Activated naive CD8-positive, alpha-beta T cell treated with anti-CD3 and anti-CD28 coated beads for 36 hours (primary cell): ENCODE measurements at places on chromosomes 1 and 21.

DNA sequence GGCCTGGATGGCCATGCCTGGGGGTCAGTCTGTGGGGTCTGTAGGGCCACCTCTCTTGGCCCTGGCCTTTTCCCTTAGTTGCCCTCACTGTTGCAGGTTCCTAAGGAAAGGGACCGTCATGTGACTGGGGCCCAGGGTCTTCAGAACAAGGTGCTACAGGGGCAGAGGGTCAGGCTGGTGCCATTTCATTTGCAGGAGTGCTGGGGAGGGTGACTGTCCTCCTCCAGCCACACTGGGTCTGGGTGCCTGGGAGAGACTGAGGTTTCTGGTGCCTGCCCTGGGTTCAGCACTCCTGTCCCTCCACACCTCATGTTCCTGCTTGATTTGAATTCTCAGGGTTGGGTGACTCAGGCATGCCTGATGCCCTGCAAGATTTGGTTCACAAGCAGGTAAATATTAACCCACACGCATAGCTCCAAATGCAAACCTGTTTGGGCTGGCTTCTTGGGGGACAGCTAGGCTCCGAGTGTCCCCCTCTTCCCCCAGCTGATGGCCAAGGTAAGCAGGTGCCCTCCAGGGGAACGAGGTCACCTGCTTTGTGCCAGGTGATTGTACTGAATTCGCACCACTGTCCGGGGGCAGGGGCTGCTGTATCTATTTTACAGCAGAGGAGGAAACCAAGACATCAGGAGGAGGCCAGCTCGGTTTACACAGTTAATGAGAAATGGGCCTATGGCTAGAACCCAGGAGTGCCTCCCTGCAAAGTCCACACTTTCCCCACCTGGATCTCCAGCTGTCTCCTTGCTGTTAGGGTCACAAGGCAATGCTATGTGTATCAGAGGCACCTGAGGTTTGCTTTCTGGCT lies 20.3 kb downstream of the ARHGEF10L start:
- no peak for DNase-seq

DNA sequence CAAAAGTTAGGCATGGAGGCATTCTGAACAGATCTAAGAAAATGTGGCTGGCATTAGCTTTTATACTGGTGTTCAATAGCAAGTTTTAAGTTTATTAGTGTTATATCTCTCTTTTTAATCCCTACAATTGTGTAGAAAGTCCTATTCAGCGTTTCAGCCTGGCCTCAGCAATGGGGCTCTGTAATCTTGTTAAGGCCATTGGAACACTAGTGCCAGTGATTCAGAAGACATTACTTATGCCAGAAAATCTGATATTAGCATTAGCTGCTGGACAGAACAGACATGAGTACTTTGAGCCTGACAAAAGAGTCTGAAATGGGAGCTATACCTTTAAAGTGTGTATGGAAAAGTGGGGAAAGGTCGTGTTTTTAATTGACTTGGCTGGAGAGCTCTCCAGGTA lies 167.0 kb downstream of the NEGR1 start:
- DNase-seq, result no peak

- DNase-seq, result no peak
Observed at GRCh38 chr1:231701306-231701705, 74.7 kb downstream of the DISC1 start.

DNA sequence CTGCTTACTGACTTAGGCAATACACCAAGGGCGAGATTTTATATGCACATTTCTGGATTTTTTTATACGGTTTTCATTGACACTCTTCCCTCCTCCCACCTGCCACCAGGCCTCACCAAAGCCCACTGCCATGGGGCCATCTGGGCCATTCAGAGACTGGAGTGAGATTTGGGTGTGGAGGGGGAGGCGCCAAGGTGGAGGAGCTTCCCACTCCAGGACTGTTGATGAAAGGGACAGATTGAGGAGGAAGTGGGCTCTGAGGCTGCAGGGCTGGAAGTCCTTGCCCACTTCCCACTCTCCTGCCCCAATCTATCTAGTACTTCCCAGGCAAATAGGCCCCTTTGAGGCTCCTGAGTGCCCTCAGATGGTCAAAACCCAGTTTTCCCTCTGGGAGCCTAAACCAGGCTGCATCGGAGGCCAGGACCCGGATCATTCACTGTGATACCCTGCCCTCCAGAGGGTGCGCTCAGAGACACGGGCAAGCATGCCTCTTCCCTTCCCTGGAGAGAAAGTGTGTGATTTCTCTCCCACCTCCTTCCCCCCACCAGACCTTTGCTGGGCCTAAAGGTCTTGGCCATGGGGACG lies 57.9 kb downstream of the LACTBL1 start:
- no peak for DNase-seq

DNA sequence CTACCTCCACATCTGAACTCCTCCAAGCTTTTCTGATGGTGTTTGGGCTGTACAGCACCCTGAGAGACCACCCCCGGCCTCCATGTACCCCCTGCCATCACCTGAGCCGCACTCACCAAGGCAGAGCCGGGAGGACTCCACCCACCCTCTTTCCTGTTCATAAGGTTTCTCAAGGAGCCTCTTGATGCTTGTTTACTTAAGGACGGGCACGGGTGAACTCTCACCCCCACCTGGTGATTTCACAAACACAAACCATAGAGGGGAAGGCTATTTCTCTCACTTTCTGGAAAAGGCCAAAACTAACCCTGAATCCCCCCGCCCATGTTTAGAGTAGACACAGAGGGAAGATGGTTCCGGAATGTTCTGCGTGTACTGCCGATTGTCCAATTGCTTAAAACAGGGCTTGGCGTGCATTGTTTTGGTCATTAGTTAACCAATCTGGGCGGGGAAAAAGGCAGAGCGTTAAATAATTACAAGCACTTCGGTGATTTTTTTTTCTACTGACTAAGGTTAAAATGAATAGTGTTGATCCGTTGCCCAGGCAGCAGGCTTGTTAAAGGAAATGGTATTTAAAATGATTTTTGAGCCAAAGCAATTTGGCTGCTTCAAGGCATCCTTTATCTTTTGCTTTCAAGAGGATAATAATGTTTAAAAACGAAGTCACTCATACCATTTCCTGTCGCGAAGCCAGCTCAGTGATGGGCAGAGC lies 279.8 kb upstream of the VAMP3 start:
- DNase-seq, result no peak

DNA sequence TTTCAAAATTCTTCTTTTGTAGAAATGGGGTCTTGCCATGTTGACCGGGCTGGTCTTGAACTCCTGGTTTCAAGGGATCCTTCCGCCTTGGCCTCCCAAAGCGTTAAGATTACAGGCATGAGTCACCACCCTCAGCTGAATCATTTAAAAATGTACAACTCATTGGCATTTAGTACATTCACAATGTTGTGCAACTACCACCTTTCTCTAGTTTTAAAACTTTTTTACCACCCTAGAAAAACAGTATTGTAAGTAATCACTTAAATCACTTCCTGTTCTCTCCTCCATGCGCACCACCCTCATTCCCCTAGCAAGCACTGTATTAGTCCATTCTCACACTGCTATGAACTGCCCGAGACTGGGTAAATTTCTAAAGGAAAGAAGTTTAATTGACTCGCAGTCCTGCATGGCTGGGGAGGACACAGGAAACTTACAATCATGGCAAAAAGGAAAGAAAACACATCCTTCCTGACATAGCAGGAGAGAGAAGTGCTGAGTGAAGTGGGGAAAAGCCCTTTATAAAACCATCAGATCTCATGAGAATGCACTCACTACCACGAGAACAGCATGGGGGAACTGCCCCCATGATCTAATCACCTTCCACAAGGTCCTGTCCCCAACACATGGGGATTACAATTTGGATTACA lies 14.4 kb upstream of the THEM5 start:
- no peak for DNase-seq

- DNase-seq, result no peak
Observed at GRCh38 chr1:47439017-47439818, 1.4 kb downstream of the FOXD2 start.

DNA sequence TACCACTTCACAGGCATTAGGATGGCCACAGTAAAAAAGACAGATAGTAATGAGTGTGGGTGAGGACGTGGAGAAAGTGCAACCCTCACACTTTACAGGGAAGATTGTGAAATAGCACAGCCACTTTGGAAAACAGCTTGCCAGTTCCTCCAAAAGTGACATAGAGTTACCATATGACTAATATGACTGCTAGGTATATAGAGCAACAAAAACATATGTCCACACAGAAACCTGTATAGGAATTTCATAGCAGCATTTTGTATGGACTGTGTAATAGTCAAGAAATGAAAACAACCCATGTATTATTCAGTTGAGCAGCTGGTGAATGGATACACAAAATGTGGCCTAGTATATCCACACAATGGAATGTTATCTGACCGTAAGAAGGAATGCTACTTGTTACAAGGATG lies 30.4 kb upstream of the LBR start:
- DNase-seq, result no peak

DNA sequence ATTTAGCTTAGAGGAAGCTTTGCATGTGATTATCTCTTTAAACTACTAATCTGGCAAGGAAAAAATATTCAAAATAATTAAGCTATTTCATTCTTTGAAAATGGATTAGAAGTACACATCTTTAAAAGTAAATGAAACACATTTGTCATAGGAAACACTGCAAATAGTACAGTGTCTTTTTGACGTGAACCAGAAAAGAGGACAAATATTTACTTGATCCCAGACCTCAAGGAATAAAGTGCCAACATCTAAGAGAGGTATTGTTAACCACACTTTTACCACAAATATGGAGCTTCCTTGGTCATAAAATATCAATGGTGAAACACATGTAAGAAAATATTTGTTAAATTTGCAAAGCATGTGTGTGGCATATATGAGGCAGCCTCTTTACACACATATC lies 159.9 kb downstream of the SNX7 start:
- no peak for DNase-seq

DNA sequence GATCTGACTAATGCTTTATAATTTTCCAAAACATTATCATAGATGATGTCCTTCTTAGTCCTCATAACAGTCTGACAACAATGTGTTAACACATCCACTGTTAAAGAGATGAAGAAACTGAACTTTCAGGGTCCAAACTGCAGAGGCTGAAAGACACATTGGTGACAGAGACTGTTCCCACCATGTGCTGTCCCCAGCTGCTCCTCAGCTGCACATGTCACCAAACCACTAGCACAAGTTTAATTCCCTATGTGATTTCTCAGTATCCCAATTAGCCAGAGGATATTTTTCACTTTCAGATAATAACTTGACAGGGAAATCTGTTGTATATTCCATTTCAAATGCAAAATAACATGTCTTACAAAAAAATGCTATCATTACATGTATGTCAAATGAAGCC lies 24.6 kb downstream of the LAMC2 start:
- no peak for DNase-seq

DNA sequence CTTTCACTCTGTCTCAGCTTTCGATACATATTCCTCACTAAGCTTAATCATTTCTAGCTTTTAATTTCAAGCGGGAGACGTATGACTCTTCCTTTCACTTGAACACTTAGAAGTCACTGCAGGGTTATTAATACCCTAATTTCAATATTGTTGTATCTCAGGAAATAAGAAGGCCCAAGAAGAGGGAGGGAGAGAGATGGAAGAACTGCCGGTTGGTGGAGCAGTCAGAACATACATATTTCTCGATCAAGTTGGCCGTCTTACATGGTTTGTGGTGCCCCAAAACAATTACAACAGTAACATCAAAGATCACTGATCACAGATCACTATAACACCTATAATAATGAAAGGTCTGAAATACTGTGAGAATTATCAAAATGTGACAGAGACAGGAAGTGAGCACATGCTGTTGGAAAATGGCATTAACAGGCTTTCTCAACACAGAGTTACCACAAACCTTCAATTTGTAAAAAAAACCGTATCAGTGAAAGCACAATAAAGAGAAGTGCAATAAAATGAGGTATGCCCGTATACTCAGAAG lies 145.4 kb upstream of the HP1BP3 start:
- no peak for DNase-seq

GRCh38 chr1:167418391-167418790 lies 99.9 kb downstream of the CD247 start:
- no peak for DNase-seq

- no peak for DNase-seq
Observed at GRCh38 chr1:9024837-9025236, 1.4 kb downstream of the SLC2A7 start.

GRCh38 chr1:60878323-60878722 lies 204.0 kb upstream of the NFIA start:
- DNase-seq, result no peak

DNA sequence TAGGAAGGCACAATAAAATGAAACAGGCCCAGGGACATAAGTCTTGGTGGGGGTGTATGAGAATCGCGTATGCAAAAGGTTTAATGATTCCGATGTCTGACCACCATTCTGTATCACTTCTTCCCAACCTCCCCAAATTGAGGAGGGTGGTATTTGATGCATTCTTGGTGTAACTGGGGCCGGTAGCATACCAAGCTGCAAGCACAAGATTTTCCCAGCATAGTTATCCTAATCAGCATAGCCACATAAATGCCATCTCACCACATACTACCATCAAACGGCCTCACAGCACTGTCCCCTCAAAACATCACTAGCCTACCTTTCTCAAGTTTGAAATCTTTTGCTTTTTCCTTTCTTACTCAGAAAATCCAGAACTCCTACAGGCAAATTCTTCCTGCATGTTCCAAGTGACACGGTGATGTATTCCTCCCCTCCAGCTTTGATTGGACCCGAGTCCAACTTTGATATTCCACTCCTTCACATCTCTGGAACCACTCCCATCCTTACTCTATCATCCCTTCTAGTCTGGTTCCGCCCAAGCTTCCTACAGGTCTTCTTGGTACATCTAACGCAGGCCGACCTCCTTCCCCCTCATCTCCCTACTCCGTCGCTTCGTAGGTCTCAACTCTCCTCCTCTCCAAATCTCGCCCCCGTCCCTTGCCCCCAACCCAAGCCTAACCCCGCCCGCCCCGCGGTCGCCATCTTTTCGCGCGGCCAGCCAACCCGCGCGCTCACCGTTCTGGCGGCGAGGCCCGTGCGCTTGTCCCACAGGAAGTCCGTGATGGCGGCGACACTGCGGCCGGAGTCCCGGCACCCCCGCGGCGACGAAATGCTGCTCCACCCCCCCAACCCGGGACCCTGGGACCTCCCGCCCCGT lies 600 bp downstream of the CLK2 start:
- no peak for DNase-seq

DNA sequence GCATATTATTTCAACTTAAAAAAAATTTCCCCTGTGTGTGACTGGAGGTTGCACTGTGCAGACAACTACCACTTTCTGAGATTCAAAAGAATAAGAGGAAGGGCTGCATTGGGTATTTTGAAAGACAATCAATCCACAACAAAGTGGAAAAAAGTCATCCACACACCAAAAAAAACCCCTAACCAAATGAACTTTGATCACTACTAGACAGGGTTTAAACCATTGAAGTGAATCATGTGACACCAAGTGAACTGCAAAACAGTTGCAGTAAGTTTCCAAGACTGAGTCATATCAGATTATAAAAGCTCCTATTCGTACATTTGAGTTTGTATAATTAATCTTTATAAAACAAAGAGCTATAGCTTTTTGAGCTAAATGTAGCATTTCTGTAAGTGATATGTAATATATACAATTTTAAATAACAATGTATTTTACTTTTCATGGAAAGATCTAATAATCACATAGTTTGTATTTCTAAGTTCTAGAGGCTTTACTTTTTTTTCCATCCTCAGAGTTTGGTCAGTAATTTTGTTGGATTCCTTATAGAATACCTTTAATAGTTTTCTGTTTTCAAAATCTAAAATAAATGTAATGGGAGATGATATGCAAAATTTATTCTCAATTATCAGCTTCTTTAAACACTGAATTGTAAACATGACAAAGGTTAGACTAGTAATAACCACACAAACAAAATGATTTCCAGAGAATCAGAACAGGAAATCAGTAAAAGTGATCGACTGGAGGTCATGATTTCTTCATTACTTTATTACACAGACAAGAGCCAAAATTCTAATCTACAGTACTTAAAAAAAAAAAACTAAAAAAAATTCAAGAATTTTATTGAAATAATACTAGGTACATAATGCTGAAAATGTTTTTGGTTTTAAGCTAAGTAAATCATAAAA lies 50.5 kb upstream of the GFI1 start:
- DNase-seq, result no peak
